ENCODE measurements at places on chromosomes 16 and 17. TPM values are rescaled to one million over a fixed set of nuclear protein-coding genes. Genes with fewer than 3 reads are reported as not detected.

The RRN3 gene
- 25.9 TPM for total RNA-seq

DNA sequence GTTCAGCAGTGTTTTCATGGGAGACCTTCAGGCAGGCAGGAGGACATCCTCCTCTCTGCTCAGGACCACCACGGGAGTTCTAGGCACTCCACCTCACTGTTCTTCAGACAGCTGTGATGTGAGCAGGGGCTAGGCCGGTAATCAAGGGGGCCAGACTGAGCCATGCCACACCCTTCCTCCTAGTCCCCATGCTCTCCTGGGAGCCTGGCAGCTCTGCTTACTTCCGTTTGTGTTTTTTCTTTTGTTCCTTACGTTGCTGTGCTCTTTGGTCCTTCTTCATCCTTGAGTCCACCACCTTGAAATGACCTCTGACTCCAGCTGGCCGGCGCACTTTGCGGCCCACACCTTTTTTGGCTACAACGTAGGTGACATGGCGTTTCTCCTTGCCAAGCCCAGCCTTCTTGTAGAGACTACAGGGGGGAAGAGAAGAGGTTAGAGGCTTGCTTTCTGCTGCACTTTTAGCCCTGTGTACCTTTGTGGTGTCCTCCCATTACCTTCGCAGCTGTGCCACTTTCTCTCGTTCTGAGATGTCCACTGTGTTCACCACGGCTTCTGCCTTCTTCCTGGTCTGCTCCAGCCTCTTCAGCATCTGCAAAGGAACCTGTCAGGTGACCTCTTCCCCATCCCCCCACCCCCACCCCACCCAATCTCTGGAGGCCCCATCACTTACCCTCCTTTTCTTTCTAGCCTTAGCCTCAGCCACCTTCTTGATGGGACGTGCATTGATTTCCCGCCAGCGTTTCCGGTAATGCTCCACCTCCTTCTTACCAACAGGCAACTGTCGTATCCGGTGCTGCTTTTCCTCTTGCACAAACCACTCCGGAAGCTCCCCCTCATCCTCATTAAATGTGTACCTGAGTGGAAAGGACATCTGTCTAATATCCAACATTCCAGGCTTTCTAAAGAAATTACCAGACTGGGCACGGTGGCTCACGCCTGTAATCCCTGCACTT, 7.4 kb upstream of the PSMC5 start:
- no peak for DNase-seq

DNA sequence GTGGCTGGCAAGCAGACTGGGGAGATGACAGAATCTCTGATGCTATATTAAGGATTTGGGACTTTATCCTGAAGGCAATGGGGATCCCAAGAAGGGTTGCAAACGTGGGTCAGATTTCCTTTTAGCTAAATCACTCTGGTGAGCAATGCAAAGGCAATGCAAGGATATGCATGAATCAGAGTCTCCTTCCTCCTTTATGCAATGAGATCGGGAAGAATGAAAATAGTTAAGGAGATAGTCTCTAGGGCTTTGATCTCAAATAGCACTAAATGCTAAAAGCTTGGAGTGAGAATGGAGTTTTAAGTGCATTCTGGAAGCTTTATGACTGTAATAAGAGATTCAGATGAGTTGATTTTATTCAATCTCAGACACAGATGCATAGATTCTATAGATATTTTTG, 27.2 kb upstream of the SHISA9 start:
- no peak for DNase-seq

GRCh38 chr17:57862694-57863667, 13.1 kb upstream of the MRPS23 start:
- DNase-seq = no peak

DNA sequence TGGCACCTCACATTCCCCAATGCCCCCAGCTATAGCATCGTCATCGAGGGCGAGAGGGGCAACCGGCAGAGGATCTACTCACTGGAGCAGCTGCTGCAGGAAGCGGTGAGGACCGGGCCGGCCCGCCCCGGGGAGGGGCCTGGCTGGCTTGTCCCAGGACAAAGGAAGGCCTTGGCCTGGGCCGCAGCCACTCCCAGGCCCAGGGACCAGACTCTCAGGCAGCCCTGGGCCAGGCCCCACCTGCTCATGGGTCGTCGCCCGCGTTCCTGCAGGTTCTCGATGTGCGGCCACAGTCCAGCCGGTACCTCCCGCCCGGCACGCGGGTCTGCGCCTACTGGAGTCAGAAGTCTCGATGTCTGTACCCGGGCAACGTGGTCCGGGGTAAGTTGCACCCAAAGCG, 53.4 kb downstream of the ACTG1 start:
- no peak for DNase-seq
